Fibroblast of mammary gland (primary cell): ENCODE measurements at places on chromosomes 6 and 20.

DNA sequence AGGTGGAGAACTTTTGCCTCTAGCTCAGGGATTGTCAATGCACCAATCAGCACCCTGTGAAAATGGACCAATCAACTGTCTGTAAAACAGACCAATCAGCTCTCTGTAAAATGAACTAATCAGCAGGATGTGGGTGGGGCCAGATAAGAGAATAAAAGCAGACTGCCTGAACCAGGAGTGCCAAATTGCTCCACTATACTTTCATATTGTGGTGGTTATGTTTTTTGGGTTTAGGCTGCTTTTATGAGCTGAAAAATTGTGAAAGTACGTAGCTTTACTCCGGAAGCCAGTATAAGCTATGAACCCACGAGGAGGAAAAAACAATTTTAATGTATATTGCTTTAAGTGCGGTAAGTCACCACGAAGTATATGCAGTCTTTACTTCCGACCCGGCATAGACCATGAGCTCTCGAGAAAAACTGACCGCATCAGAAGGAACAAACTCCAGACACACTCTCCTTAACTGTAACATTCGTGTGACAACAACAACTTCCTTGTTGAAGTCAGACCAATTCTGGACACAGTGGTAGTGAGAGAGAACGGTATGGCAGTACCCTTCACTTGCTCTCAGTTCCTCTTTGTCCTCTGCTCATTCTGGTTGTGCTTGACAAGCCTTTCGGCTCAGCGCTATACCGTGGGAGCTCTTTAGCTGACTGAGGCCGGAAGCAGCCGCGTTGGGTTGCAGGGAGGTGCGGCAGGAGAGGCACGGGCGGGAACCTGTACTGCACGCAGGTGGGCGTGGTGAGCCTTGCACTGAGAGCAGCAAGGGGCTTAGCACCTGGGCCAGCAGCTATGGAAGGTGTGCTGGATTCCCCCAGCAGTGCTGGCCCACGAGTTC, 81.9 kb upstream of the E2F3 start:
- DNase-seq, result no peak

GRCh38 chr6:155335265-155335664, 21.0 kb upstream of the TFB1M start:
- no peak for DNase-seq

GRCh38 chr6:157150076-157150475, 173.2 kb downstream of the TMEM242 start:
- DNase-seq, result peak; percentile 78

GRCh38 chr6:25138934-25139415, 140.2 kb upstream of the CARMIL1 start:
- DNase-seq, result peak; percentile 18

GRCh38 chr20:39800548-39800947, 838.4 kb downstream of the DHX35 start:
- DNase-seq, result peak; percentile 91

DNA sequence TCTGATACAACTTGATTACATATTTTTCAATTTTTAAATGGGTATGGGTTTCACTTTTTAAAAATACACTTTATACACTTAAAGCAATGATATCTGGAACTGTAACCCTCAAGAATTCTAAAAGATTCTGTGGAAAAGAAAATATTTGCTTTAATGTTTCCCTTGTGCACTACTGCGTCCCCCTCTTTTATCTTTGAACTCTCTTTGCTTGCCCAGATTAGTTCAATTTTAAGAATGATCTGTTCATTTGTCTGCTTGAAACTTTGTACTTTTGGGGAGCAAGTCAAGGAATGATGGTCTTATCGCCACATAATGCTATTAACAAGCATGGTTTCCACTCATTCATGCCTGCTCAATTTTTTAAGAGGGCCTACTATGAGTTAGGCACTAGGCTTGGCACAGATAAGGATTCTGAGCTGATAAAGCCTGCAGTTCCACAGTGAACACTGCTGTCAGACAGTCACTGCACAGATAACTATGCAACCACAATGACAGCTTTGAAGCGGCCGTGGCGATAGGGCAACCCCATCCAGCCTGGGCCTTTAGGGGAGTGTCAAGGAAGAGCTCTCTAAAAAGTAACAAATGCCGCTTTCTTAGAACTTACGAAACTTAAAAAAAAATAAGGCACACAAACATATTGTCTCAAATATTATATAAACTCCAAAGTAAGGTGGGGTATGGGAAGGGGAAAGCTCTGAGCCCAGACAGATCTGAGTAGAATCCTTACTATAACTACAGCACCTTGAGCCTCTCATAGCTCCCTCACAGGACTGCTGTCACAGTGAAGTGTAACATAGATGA, 29.7 kb downstream of the FYN start:
- DNase-seq, result no peak

DNA sequence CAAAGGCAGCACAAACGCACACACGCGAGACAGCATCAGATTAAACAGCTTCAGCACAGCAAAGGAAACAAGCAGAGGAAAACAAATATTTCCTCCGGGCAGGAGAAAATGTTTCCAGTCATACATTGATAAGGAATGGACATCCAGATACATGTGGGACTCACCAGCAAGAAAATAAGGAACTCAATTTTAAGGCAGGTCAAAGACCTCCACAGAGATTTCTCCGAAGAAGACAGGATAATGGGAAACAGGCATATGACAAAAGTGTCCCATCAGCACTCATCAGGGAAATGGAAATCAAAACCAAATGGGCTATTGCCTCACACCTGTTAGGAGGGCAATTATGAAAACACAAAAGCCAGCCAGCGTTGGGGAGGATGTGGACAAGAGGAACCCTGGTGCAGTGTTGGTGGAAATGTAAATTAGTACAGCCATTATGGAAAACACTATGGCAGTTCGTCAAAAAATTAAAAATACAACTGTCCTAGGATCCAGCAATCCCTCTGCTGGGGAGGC, 9.7 kb upstream of the SLCO4A1 start:
- DNase-seq, result no peak

GRCh38 chr6:136274062-136274461, 15.6 kb downstream of the BCLAF1 start:
- DNase-seq, result no peak
